ENCODE measurements at places on chromosomes 13 and 19. TPM values are rescaled to one million over a fixed set of nuclear protein-coding genes. Genes with fewer than 3 reads are reported as not detected.

Gene TPGS1
- total RNA-seq = 33.0 TPM

Gene PLPP2
- not detected for total RNA-seq

Gene ANKRD27
- total RNA-seq = 34.2 TPM

Gene KLK4
- not detected for total RNA-seq

Gene CEACAM20
- total RNA-seq = not detected

Gene CA11
- total RNA-seq = 21.3 TPM

GRCh38 chr13:48965736-48966135 lies 10.0 kb upstream of the FNDC3A start:
- no peaks in the 10 kb centered on the region for H3K36me3 ChIP-seq
- H3K27ac ChIP-seq = no peak overlapping the region
- H3K4me3 ChIP-seq = no peak overlapping the region
- no peaks in the 10 kb centered on the region for H3K4me1 ChIP-seq
- DNase-seq = no peak
- H3K27me3 ChIP-seq = no peaks in the 10 kb centered on the region

DNA sequence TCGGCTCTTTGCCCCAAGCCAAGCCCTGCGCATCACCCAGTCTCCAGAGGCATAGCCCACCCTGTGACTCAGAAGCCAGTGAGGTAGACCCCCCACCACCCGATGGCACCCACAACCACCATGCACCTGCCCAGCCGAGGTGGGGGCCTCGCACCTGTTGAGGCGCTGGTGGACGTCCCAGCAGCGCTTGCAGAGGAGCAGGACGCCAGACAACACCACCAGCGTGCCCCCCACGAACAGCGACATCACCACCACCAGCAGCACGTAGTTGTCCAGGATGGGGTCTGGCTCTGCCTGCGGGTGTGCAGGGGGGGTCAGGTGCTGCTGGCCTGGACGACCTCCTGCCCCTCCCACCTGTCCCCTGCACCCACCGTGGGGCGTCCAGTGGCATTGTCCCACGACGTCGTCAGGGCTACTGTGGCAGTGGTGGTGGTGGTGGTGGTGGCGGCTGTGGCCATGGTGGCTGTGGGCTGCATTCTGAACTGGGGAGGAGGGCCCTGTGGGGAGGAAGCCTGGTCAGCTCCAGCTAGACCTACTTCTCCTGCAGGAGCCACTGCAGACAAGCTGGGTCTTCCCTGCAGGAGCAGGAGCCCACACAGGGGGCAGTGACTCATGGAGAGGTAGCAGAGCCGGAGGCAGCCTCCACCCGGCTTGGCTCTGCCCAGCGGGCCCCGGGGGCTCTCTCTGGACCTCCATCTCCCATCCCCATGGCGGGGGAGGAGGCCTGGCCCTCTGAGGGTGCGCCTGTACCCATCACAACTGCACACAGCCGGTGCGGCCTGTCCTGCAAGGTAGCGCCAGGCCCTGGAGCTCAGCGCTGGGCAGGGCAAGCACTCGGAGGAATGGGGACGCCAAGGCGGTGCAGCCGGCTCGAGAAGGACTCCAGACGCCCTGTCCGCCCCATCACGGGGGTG lies 1.9 kb downstream of the CBARP start:
- H3K27me3 ChIP-seq = peaks cover 7% of the 10 kb centered on the region
- peak overlapping the region; percentile 55 for H3K4me3 ChIP-seq
- H3K36me3 ChIP-seq = no peaks in the 10 kb centered on the region

GRCh38 chr19:55246462-55247451 lies 12.1 kb downstream of the PPP6R1 start:
- H3K4me1 ChIP-seq = peaks cover 43% of the 10 kb centered on the region
- DNase-seq = no peak
- no peak overlapping the region for H3K4me3 ChIP-seq
- no peaks in the 10 kb centered on the region for H3K36me3 ChIP-seq
- no peak overlapping the region for H3K27ac ChIP-seq

GRCh38 chr13:63209330-63210017 lies 1793.8 kb upstream of the PCDH20 start:
- H3K36me3 ChIP-seq = no peaks in the 10 kb centered on the region
- H3K4me1 ChIP-seq = no peaks in the 10 kb centered on the region
- no peaks in the 10 kb centered on the region for H3K27me3 ChIP-seq
- no peak for DNase-seq
- no peak overlapping the region for H3K4me3 ChIP-seq
- H3K27ac ChIP-seq = no peak overlapping the region

- H3K4me3 ChIP-seq = no peak overlapping the region
- H3K27ac ChIP-seq = no peak overlapping the region
- H3K36me3 ChIP-seq = no peaks in the 10 kb centered on the region
- no peak for DNase-seq
Measured at GRCh38 chr13:111519490-111520170, 199.2 kb downstream of the TEX29 start.

DNA sequence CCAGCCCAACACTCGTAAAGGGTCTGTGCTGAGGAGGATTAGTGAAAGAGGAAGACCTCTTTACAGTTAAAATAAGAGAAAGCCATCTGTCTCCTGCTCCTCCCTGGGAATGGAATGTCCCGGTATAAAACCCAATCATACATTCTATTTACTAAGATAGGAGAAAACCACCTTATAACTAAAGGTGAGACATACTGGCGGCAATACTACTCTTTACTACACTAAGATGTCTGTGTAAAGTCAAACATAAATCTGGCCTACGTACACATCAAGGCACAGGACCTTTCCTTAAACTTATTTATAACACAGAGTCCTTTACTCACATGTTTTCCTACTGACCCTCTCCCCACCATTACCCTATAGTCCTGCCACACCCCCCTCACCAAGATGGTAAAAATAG lies 3.3 kb downstream of the ZNF350 start:
- H3K27me3 ChIP-seq = no peaks in the 10 kb centered on the region
- no peak overlapping the region for H3K27ac ChIP-seq
- DNase-seq = no peak
- peaks cover 70% of the 10 kb centered on the region for H3K36me3 ChIP-seq
- H3K4me1 ChIP-seq = peaks cover 28% of the 10 kb centered on the region

GRCh38 chr13:78632996-78633395 lies 26.0 kb downstream of the OBI1 start:
- no peak overlapping the region for H3K4me3 ChIP-seq
- H3K27me3 ChIP-seq = no peaks in the 10 kb centered on the region
- H3K4me1 ChIP-seq = peaks cover 6% of the 10 kb centered on the region
- no peak for DNase-seq
- H3K36me3 ChIP-seq = peaks cover 96% of the 10 kb centered on the region
- H3K27ac ChIP-seq = no peak overlapping the region

DNA sequence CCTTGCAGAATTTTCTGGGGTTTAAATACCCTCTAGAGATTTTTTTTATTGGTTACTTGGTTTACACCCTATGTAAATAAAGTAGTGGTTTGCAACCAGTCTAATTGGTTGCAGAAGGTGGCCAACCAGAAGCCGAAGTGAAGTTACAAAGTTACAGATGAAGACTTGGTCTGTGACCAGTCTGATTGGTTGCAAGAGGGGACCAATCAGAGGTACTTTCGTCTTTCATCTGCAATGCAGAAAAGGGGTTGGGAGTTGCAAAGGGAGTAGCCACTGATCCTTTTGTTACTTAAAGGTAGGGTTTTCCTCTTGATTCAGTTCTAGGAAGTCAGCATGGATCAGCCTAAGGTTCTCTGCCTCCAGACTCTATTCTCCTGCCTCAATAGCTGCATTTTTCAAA lies 48.8 kb upstream of the CHST8 start:
- H3K4me3 ChIP-seq = no peak overlapping the region
- peaks cover 32% of the 10 kb centered on the region for H3K27me3 ChIP-seq
- H3K36me3 ChIP-seq = no peaks in the 10 kb centered on the region
- DNase-seq = no peak
- no peak overlapping the region for H3K27ac ChIP-seq
- H3K4me1 ChIP-seq = no peaks in the 10 kb centered on the region

GRCh38 chr13:55403887-55404487 lies 1736.7 kb upstream of the PRR20A start:
- H3K36me3 ChIP-seq = no peaks in the 10 kb centered on the region
- no peaks in the 10 kb centered on the region for H3K27me3 ChIP-seq
- H3K27ac ChIP-seq = no peak overlapping the region
- H3K4me3 ChIP-seq = no peak overlapping the region

- H3K27ac ChIP-seq = no peak overlapping the region
- H3K36me3 ChIP-seq = peaks cover 1% of the 10 kb centered on the region
- peaks cover 1% of the 10 kb centered on the region for H3K4me1 ChIP-seq
- no peak overlapping the region for H3K4me3 ChIP-seq
Measured at GRCh38 chr19:13077240-13077639, 25.4 kb downstream of the LYL1 start.

GRCh38 chr19:48988860-48989259 lies 4.2 kb downstream of the GYS1 start:
- H3K36me3 ChIP-seq = no peaks in the 10 kb centered on the region
- H3K27ac ChIP-seq = no peak overlapping the region
- no peaks in the 10 kb centered on the region for H3K27me3 ChIP-seq
- peaks cover 26% of the 10 kb centered on the region for H3K4me1 ChIP-seq
- H3K4me3 ChIP-seq = no peak overlapping the region

- H3K4me1 ChIP-seq = peaks cover 25% of the 10 kb centered on the region
- H3K4me3 ChIP-seq = no peak overlapping the region
- DNase-seq = no peak
- peaks cover 1% of the 10 kb centered on the region for H3K36me3 ChIP-seq
- peak overlapping the region; percentile 37 for H3K27ac ChIP-seq
Measured at GRCh38 chr13:73913079-73913740, 221.0 kb downstream of the KLF12 start.

GRCh38 chr13:80199585-80200292 lies 141.2 kb downstream of the SPRY2 start:
- H3K4me3 ChIP-seq = no peak overlapping the region
- no peaks in the 10 kb centered on the region for H3K36me3 ChIP-seq
- no peak overlapping the region for H3K27ac ChIP-seq
- H3K27me3 ChIP-seq = no peaks in the 10 kb centered on the region
- no peaks in the 10 kb centered on the region for H3K4me1 ChIP-seq

DNA sequence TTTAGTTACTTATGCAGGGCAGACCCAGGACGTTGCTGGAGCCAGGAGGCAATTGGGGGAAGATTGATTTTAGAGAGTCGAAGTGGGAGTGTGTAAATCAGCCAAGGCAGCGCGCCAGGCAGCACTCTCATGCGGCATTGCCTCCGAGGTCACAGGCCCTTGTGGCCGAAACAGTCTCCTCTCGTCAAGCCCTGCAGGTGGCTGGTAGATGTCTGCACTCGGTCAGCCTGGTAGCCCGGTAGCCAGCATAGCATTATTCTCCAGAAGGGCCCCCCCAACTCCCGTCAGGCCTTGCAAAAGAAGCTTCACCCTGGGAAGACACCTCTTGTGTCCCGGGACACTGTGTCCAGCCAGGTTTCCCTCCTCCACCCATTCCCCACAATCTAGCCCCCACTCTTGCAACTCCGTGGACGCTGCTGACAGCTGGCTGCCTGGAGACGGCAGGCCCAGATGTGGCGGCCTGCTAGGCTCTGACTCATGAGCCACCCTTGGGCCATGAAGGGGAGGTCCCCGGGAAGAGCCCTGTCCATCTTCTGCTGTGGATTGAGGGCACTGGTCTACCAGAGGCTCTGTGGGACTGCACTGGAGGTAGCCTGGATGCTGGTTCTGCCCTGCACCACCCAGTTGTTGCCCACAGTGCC lies 2.6 kb upstream of the PEPD start:
- no peak overlapping the region for H3K27ac ChIP-seq
- no peaks in the 10 kb centered on the region for H3K36me3 ChIP-seq
- H3K4me3 ChIP-seq = no peak overlapping the region
- peaks cover 13% of the 10 kb centered on the region for H3K4me1 ChIP-seq

DNA sequence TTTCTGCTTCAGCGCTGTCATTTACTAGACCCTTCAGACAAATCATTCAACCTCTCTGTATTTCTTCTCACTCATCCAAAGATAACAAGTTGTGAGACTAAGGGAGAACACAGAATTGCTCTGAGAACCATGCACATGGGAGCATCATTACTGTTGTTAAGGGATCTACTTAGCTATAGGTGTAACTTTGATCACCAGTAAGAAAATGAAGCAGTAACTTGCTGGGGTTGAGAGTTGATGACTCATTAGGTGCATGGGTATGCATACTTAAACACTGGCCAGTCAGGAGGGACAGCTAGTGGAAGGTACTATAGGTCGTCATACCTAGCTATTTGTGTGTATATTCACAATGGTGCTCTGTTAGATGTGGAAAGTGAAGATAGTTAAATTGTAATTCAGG lies 61.5 kb downstream of the B3GLCT start:
- no peak overlapping the region for H3K27ac ChIP-seq
- peaks cover 39% of the 10 kb centered on the region for H3K36me3 ChIP-seq
- no peaks in the 10 kb centered on the region for H3K27me3 ChIP-seq
- no peak for DNase-seq

GRCh38 chr13:113491418-113491883 lies 940 bp upstream of the DCUN1D2 start:
- no peaks in the 10 kb centered on the region for H3K27me3 ChIP-seq
- H3K4me3 ChIP-seq = peak overlapping the region; percentile 86
- H3K36me3 ChIP-seq = no peaks in the 10 kb centered on the region
- peaks cover 36% of the 10 kb centered on the region for H3K4me1 ChIP-seq

DNA sequence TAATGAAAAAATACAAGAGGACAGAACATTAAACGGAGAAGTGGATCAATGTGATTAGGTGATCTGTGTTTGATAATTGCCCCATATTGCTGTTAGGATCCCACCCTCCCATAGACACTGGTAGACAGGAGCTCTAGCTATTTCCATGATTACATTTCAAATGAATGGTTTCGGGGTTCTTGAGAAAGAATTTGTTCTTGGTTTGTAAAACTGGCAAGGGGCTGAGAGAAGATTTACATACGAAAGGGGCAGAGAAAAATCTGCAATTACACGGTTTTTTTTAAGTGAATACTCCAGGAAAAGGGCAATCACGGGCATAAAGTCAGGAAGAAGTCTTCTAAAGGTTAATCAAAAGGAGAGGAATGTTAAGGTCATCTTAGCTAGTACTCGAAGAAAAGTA lies 2125.7 kb upstream of the PCDH20 start:
- no peaks in the 10 kb centered on the region for H3K36me3 ChIP-seq
- H3K27me3 ChIP-seq = no peaks in the 10 kb centered on the region
- no peak overlapping the region for H3K4me3 ChIP-seq
- DNase-seq = no peak

GRCh38 chr19:372306-372890 lies 27.8 kb upstream of the MIER2 start:
- no peaks in the 10 kb centered on the region for H3K4me1 ChIP-seq
- H3K4me3 ChIP-seq = no peak overlapping the region
- no peak for DNase-seq
- H3K27me3 ChIP-seq = peaks cover 10% of the 10 kb centered on the region
- H3K27ac ChIP-seq = no peak overlapping the region
- no peaks in the 10 kb centered on the region for H3K36me3 ChIP-seq

DNA sequence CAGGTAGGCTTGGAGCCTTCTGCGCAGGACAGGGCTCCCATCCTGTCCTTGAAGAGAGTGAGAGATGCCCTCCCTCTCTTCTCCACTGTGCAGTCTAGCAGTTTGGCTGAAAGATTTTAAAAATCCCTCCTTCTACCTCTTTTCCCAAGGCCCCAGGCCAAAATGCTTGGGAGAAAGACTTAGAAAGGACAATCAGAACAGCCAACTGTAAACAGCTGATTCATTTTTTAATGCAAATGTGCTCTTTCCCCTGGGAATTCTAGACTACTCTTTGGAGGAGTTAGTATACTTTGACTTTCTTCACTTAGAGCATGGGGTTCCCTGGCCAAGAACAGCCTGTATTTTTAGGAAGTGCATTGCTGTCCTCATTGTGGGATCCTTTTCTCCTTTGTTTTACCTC lies 398.9 kb downstream of the GPC6 start:
- DNase-seq = no peak
- H3K4me1 ChIP-seq = no peaks in the 10 kb centered on the region
- H3K27ac ChIP-seq = no peak overlapping the region
- H3K4me3 ChIP-seq = no peak overlapping the region
- peaks cover 1% of the 10 kb centered on the region for H3K27me3 ChIP-seq
- H3K36me3 ChIP-seq = no peaks in the 10 kb centered on the region

- no peak overlapping the region for H3K4me3 ChIP-seq
- no peak overlapping the region for H3K27ac ChIP-seq
- no peak for DNase-seq
- no peaks in the 10 kb centered on the region for H3K4me1 ChIP-seq
- no peaks in the 10 kb centered on the region for H3K36me3 ChIP-seq
- H3K27me3 ChIP-seq = no peaks in the 10 kb centered on the region
Measured at GRCh38 chr13:32889986-32890565, 126.1 kb upstream of the KL start.

Measured in naive thymus-derived CD8-positive, alpha-beta T cell (primary cell).